NB4 (cell line): ENCODE measurements at places on chromosomes 12 and 14.
A peak's percentile ranks its signal among the peaks of the same experiment; 100 is the strongest.

DNA sequence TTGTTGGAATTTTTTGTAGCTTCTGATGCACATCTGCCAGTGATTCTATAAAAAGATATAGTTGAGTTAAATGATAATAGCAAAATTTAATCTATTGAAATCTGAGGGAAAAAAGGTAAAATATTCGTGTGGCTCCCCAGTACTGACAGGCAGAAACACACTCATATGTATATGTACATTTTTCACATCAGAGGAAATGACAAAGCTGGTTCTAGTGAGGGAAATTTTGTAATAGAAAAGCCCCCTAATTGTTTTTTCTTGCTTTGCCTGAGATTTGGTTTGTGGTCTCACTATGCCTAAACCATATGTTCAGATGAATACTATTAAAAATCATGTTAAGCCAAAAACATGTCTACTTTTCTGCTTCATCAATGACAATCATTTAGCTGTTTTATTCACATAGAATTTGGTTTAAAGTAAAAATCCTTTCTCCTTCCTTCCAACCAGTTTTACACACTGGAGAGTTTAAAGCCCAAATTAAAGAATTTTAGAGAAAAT lies 203.5 kb downstream of the ANO6 start:
- no peak for DNase-seq

DNA sequence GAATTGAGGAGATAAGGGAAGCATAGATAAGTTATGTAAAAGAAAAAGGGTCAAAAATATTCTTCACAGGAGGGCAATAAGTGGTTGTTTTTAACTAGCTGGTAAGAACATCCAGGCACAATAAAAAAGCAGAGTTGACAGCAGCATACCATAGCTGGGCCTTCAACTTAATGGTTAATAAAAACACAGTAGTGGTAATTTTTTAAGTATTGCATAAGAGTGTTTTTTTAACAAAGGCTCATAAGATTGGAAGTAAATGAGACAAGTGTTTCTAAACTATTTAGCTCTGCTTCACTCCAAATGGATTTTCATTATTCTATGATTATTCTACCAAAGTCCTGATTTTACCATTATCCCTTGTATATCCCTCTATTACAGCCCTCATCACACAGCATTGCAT lies 140.1 kb upstream of the TSPAN8 start:
- DNase-seq: no peak

- no peak for DNase-seq
These were observed 62.0 kb downstream of the TMCC3 start for GRCh38 chr12:94588346-94588745.

DNA sequence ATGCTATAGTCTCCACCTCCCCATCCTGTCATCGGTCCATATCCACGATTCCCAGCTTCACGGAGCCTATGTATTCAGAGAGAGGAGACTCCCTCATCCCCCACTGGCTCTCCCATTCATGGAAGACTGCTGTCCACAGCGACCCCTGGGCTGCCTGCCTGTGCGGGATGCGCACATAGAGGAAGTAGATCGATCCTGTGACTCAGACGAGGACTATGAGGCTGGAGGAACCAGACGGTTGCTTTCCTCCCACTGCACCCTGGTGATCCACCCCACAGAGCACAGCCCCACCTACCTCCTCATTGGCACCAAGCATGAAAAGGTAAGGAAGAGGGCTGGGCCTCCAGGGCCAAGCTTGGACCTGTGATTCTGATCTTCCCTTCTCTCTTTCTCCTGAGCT lies 24.4 kb downstream of the PIGH start:
- DNase-seq: peak; percentile 61

DNA sequence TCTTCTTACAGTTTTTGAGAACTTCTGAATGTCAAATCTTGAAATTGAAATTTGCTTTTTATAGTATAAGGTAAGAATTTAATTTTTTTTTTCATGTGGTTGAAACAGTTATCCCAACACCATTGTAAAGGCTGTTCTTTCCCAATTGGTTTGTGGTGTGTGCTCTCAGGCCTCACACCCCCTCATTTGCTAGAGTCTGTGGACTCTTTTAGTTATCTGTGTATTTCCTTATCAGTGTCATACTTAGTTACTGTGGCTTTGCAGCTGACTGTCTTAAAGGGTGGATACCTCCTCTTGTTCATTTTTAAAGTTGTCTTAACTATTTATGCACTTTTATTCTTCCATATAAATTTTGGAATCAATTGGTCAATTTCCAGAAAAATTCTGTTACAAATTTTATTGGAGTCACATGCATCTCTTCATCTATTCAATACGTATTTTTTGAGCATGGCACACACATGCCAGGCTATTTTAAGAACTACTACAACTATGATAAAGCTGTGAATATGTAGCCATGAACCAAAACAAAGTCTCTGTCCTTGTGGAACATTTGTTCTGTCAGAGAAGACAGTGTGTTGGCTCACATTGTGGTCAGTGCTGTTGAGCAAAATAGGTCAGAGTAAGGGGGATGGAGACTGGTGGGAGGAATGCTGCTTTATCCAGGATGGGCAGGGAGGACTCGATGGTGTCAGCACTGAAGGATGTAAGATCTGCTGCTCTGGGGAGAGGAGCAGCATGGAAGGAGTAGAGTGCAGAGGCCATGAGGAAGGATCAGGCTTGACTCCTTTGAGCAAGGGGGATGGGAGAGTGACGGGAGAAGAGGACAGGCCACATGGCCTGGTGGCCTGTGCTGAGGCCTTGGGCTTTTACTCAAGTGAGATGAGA lies 24.1 kb downstream of the FGF23 start:
- peak; percentile 52 for DNase-seq

DNA sequence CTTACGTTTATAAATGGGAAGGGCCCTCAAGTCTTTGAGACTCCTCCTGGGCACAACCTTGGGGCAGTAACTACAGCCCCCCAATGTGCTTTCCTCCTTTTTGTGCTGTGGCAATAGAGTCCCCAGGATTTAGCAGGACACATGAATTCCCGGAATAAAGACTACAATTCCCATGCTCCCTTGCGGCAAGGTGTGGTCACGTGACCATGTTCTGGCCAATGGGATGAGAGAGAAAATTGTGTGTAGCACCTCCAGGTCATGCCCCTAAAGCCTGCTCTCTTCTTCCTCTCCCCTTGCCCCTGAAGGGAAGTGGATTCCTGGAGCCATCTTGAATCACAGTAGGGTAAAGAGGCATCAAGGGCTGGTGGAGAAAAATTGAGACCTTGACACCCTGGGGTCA lies 295.1 kb upstream of the SFSWAP start:
- DNase-seq: peak; percentile 32

- DNase-seq: no peak
These were observed 4.6 kb upstream of the ALX1 start for GRCh38 chr12:85275374-85275773.

- DNase-seq: no peak
These were observed 477.6 kb downstream of the DPF3 start for GRCh38 chr14:72416081-72416849.

DNA sequence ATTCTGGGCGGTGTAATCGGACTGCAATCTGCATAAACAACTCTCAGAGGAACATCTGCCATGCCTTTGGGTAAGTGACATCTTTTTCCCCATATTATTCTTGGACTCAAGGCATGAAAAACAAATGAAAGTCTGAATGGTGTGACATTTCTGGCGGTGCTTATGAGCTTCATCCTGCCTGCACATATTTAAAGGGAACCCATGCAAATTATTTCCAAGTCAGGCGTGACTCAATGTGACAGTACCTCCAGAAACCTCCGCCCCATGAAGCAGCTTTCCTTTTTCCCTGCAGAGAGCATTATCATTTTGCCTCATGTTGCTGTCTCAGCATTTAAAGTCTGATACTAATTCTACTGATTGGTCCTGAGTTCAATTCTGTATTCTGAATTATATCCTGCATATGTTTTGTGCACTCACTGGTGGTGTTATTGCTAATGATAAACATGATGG lies 585.4 kb downstream of the SNAPC1 start:
- DNase-seq: no peak

DNA sequence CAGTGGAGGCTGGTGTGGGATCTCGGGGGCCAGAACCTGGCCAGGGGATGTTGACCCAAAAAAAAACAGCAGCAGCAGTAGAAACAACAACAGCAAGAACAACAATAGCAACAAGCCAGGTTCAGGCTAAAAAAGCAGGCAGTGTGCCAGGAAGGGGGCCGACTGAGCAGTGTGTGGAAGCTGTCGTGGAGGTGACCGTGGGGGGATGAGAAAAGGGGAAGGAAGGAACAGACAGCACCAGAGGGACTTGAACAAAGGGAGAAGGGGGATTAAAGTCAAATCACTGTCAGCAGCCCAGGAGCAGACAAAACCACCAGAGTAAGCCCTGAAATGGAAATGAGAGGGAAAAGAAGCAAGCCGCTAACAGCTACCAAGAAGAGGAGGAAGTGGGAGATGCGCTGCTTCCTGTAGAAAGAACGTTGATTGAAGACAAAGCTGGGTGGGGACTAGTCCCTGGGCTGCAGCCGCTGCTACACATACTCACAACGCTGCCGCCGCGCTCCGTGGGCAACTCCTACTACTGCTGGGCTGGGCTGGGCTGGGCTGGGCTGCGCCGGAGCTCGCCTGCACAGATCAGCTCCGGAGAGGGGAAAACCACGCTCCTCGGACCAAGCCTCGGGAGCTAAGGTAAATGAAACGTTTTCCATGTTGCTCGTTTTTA lies at the start of gene GNG2:
TSS of gene GNG2 (plus strand) at position 449 of the 661 bp plus-strand sequence. CDS start 90,067 bp downstream, outside the sequence.
- peak; percentile 91 for DNase-seq

DNA sequence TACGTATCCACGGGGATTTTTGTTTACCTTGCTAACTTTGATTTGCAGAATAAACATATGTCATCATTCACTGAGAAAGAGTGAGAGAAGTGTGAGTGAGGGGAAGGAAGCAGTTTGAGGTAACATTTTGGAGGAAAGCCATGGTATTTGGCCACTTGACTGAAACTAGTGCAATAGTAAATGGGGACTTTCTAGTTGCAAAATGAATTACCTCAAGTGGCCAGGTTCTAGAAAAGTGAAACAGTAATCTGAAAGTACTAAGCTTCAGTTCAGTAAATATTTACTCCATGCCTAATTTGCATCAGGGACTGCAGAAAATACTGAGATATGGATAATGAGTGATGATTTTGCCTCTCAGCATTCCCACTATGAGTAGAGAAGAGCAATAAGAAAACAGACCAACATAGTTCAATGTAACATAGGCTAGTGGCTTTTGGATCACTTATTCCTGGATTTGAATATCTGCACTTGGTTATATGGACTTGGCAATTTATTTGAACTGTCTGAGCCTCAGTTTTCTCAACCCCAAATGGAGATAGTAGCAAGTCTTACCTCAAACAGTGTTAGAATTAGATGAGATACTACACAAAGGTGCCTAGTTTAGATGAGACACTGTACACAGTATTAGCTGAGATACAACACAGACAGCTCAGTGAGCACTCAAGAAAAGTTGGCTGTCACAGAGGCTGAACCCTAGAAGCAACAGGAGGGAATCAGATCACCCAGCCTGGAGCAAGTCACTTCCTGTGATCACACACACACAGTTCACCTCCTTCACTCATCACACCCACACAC lies 439.1 kb downstream of the NPAS3 start:
- DNase-seq: no peak

- peak; percentile 26 for DNase-seq
These were observed 1.5 kb downstream of the ITPK1 start for GRCh38 chr14:93114068-93114710.

DNA sequence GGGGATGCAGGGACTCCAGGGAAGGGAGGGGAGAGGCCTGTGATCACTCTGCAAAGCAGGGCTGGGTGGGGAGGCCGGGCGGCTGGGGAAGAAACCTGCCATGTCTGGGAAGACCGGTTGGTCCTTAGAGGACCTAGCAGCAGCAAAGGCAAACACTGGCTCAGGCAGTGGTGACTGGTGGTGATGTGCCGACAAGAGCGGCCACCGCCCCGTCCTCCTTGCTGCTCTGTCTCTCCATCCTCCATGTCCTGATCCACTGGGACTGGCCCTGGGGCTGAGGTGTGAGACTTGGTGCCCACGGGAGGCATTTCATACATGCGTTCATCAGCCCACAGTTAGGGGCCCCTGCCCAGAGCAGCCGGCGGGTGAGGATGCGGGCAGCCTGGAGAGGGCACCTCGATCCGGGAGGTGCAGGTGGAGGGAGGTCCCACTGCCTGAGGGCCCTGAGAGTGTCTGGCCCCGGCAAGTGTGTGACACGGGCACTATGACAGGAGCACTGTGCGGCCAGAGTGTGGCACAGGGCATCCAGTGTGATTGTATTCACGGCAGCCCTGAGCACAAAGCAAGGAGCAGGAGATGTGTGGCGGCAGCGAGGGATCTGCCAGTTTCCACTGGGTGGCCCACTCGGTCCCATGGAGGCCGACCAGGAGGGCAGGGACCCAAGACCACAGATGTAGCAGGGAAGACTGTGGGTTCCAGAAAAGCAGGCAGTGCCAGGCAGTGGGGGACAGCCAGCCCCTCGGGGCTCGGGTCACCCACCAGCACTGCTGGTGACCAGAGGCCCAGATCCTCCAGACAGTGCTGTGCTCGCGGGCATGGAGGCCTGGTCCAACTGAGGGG lies 13.9 kb downstream of the ANKRD9 start:
- no peak for DNase-seq
